ENCODE measurements at places on chromosomes 6 and 20.

DNA sequence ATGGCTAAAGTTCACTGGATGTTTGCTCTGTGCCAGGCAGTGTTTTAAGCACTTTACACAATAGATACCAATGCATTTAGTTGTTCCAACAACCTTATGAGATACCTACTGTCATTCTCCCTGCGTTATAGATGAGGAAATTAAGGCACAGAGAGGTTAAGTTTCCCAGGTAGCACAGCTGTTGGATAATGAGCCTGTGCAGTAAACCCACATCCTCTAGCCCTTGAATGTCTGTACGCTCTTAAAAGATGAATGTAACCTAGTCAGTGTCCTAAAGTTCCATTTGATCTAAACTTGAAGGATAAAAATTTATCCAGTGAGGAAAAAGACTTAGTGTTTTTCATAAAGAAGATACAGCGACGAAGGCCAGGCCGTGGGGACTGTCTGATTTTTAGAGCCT is 28.0 kb downstream of the HFE start:
- DNase-seq: no peak

- no peak for DNase-seq
These were observed 28.8 kb upstream of the HMGA1 start for GRCh38 chr6:34207695-34208443.

DNA sequence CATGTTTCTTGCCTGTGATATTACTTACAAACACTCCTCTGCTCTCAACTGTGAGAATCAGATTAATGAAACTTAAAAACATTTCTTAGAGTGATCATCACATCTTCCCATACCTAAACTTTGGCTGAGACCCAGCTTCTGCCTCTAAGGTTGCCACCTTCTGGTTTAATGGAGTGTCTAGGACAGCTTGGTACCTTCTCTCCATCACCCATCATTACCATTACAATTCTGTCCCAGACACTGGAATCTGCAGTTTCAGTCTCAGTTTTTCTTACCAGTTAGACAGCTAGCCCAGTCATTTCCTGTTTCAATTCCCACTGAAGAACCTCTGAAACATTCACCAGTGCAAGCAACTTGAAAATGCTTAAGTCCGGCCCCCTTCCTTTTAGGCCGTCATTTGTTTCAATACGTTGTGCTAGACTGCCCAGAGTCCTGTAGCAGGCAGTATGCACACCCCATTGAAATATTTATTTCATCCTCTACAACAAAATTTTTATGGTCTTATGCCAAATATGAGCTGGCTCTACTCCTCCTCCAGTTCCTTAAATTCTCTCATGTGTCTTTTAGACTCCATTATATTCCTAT is 107.0 kb upstream of the FOXO3 start:
- DNase-seq: no peak

GRCh38 chr6:170182093-170182780 is 108.6 kb downstream of the DLL1 start:
- DNase-seq: no peak

DNA sequence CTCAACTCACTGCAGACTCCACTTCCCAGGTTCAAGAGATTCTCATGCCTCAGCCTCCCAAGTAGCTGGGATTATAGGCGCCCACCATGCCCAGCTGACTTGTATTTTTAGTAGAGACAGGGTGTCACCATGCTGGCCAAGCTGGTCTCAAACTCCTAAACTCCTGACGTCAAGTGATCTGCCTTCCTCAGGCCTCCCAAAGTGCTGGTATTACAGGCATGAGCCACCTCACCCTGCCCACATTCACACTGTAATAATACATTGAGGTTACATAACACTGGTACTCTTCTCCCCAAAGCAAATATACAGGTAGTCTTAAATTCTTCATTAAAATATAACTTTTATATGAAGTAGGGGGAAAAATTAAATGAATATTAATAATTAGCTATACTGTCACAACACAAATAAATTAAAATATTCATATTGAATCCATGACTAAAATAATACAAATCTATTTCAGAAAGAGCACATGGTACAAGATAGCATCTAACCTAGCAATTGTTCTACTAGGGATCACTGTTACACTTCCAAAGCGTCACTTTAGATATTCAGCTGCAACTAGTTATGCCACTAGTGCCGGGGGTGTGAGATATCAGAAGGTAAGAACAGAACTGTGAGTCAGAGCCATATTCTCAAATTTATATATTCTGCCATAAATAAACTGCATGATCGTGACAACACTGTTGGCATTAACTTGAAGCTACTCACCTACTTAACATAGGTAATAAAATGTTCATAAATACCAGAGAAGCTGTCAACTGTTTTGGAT is 169.1 kb upstream of the SHLD1 start:
- no peak for DNase-seq

GRCh38 chr20:45344168-45344860 is 3.9 kb downstream of the SDC4 start:
- DNase-seq: no peak

- no peak for DNase-seq
These were observed 24.0 kb downstream of the C6orf132 start for GRCh38 chr6:42118162-42119001.

- no peak for DNase-seq
These were observed 278.1 kb upstream of the SYNCRIP start for GRCh38 chr6:85920782-85921181.

GRCh38 chr6:37138856-37139229 is 31.1 kb upstream of the PIM1 start:
- DNase-seq: no peak

DNA sequence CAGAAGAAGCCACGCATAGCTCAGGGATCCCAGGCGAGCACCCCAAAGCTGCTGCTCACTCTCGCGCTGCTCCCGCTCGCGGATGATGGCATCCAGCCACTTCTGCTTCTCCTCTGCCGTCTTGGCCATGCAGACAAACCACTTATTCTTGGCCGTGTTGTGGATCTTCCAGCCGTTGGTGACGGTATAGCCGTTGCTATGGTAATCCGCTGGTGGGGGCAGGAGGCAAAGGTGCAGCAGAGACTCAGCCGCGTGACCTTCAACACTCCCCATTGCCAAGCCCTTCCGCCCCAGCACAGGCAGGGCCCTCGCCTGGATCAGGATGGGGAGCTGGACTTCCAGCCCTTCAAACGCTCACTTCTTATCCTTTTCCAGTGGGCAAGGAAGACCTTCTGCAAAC is 136.9 kb downstream of the PREX1 start:
- DNase-seq: no peak

GRCh38 chr6:136520517-136520916 is 29.7 kb downstream of the MAP7 start:
- DNase-seq: no peak

DNA sequence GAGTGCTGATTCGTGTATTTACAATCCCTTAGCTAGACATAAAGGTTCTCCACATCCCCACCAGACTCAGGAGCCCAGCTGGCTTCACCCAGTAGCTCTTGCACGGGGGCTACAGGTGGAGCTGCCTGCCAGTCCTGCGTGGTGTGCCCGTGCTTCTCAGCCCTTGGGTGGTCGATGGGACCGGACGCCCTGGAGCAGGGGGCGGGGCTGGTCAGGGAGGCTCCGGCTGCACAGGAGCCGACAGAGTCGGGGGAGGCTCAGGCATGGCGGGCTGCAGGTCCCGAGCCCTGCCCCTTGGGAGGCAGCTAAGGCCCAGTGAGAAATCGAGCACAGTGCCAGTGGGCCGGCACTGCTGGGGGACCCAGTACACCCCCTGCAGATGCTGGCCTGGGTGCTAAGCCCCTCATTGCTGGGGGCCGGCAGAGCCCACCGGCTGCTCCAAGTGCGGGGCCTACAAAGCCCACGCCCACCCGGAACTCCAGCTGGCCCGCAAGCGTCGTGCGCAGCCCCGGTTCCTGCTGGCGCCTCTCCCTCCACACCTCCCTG is 48.9 kb upstream of the UST start:
- no peak for DNase-seq

DNA sequence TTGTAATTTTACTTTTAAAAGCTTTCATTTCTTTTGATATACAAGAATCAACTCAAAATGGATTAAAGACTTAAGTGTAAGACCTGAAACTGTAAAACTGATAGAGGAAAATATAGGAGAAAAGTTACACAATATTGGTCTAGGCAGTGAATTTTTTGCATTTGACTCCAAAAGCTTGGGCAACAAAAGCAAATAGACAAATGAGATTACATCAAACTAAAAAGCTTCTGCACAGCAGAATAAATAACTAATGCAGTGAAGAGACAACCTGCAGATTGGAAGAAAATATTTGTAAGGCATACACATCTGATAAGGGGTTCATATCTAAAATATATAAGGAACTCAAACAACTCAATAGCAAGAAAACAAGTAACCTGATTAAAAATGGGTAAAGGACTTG is 3.0 kb downstream of the GABRR1 start:
- no peak for DNase-seq

- DNase-seq: no peak
These were observed 88.1 kb downstream of the AKAP7 start for GRCh38 chr6:131223416-131223815.

DNA sequence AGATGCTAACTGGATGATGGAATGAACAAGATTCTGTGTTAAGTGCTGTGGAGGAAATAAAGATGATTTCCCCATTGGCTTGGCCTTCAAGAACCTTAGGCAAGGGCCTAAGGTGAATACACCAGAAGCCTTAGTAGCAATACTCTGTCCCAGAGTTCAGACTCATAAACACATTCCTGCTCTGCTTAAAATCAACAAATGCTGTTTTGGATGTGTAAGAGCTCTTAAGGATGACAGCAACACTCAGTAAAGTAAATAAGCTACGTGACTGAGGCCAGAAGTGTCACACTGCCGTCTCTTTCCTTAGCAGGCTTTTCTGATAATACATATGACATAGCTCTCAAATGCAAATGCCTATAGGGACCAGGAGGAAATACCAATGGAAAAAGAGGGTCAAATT is 90.6 kb downstream of the EYA2 start:
- no peak for DNase-seq

- no peak for DNase-seq
These were observed 2.7 kb upstream of the EDN3 start for GRCh38 chr20:59297686-59298085.

GRCh38 chr20:21090721-21091120 is 15.4 kb downstream of the LINC00237 start:
- DNase-seq: no peak

DNA sequence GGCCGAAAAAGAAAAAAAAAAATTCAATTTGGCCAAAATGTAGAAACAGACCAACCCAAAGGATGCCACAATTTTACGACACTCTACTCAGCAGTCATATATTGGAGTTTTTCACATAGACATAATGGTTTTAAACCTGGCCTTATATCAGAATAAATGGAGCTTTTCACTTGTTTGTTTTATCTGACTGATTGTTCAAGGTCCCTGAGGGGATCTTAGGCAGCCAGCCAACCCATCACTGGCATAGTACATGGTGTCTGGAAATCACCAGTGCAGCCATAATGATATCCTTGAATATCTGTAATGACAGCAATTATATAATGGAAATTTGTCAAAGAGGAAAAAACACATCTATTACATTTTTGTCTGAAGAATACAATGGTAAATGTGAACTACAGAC is 96.9 kb downstream of the PRSS35 start:
- DNase-seq: no peak

GRCh38 chr20:49641683-49642656 is 71.7 kb downstream of the B4GALT5 start:
- DNase-seq: no peak
